ENCODE measurements at places on chromosomes 6 and 20.

DNA sequence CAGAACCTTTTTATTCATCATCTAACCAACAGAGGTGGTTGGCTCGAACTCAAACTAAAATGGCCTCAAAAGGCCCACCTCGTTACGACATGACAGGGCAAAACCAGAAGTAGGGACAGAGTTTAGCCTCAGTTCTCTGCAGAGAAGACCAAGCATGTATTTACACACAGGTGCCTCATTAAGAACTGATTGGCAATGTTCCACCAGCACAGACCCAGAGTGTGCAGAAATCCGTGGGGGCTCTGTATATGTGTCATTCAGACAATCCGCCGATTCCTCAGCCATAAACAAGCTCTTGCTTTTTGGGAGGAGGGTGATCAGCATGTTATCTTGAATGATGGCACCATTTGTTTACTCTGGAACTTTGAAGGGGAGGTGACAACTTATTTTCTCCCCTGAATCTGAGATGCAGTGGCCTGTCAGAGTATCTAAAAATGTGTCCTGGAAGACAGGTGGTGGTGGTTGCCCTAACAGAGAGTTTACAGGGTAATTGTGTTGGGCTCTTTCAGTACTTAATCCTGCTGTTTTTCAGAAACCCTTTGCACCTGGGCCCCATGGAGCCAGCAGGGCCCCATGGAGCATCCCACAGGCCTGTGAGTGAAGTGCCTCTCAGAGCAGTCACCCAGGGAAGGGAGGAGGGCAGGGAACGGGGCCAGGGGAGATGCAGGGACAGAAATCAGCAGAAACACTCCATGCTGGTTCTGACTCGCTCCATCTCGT, 29.1 kb upstream of the C20orf203 start:
- DNase-seq: no peak

- no peak for DNase-seq
These were observed 961 bp downstream of the CCHCR1 start for GRCh38 chr6:31156641-31157040.

GRCh38 chr6:128932061-128932460, 49.1 kb downstream of the LAMA2 start:
- no peak for DNase-seq

- DNase-seq: no peak
These were observed 892 bp upstream of the DXO start for GRCh38 chr6:31972709-31973350.

DNA sequence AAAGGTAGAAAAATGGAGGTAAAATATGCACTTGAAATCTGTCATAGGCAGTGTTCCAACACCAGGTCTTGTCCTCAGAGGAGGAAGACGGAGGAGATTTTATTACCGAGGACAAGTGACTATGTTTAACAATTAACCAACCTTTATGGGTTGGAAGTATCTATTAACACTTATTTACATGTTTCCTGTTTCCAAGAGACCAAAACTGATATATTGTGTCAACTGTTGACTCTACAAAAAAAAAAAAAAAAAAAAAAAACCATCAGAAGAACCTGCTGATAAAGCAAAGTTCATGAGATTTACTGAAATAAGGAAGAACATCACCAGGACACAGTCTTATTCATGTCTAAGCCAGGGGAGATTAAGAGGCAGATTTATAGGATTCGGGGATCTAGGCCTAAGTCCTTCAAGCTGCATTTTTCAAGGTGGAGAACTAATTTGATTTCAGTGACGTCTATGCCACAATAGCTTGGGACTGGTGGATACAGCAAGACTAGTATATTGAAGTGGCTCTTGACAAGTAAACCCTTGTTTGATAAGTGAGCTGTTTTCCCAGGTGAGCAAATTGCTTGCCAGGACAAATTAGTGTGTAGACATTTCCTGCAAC, 126.6 kb upstream of the NAA20 start:
- DNase-seq: no peak

DNA sequence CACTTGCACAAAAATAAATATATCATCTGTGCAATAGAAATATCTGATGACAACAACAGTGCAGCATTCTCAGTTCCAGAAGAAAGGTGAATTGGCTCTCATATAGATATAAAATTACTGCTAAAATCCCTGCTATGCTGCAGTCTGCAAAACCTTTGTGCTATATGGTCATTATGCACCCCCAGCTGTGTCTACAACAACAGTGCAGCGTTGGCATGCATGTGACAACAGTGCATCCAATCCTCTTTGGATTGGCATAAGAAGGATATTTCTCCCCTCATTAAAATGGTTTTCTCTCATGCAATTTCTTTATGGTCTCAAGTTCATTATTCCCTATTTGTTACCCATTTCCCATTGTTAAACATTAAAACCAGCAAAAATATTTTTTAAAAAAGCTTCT, 23.1 kb downstream of the OR2B6 start:
- DNase-seq: no peak

DNA sequence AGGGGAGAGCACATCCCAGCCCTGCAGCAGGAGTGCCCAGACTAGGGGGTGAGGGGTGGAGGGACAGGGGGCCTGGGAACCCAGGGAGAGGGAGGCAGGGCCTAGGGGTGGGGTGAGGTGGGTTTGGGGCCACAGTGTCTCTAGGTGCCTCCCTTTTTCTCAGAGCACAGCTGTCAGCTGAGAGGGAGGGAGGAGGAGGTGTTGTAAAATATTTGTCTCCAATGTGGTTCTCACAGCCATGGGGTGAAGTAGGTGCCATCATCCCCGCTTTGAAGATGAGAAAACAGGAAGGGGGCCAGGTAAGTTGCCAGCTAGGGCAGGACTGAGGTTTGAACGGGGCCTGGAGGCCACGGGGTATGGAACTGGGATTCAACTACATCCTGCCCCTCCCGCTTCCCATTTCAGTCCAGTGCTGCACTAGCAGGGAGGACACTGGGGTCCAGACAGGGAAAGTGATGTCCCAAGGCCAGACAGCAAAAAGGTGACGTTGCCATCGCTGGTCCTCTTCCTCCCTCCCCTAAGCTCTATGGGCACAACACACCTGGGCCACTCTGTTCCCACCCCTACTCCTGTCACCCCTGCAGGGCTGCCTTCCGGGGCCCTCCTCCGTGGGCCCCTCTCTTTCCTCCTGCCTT, 20.3 kb downstream of the PACSIN1 start:
- no peak for DNase-seq

- DNase-seq: no peak
These were observed 49.9 kb upstream of the CCDC167 start for GRCh38 chr6:37549558-37549957.

GRCh38 chr6:129680633-129681032, 29.3 kb downstream of the ARHGAP18 start:
- DNase-seq: no peak

DNA sequence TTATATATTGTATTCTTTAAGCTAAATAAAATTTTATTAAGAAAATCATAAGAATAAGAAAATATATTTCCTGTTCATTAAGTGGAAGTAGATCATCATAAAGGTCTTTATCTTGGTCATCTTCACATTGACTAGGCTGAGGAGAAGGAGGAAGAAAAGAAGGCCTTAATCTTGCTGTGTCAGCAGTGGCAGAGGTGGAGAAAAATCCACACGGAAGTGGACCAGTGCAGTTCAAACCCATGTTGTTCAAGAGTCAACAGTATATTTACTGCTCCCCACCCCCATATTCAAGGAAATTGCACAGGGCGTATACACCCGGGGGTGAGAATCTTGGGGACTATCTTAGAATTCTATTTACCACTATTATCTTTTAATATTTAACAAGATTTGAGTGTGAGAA, 178.6 kb upstream of the SCGN start:
- no peak for DNase-seq

DNA sequence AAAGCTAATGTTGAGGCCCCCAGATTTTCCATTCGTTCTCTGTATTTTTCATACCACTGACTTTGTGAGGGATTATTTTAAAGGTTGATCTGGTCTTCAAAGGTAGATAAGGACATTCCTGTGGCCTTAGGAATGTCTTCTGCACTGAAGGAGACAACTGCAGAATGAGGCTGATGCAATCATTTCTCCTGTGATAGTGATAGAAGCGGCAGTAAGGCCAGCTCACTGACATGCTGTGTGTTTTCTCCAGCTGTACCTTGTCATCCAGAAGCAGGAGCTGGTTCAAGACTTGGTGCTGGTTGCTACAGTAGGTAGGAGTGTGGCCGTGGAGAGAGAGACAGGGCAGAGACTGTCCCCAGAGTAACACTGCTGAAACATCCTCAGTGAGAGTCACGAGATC, 53.8 kb downstream of the DCBLD1 start:
- DNase-seq: no peak

GRCh38 chr20:57939499-57939898, 229.7 kb upstream of the PMEPA1 start:
- DNase-seq: no peak

Measured in naive thymus-derived CD4-positive, alpha-beta T cell (primary cell).